ENCODE measurements at places on chromosomes 11 and 22. TPM values are rescaled to one million over a fixed set of nuclear protein-coding genes. Genes with fewer than 3 reads are reported as not detected.

Gene MUC5B
- 33.4 TPM for total RNA-seq

DNA sequence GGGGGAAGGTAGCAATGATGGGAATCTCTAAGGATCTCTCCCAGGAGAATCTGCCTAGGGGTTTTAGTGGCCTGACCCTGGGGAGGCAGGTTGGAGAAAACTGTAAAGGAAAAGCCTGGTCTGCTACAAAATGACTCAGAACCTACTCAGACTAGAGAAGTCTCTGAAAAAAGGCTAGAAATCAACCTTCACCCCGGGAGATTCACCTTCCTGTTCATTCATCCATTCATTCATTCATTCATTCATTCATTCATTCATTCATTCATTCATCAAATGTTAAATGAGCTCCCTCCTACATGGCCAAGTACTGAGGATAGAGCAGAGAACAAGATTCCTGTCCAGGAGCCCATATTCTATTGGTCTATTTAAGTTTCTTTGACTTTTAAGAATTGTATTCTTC is 8.9 kb upstream of the ANKK1 start:
- DNase-seq, result no peak

GRCh38 chr11:79406376-79406775 is 34.5 kb downstream of the TENM4 start:
- DNase-seq, result no peak

GRCh38 chr11:27290261-27291050 is 72.6 kb downstream of the CCDC34 start:
- no peak for DNase-seq

Gene SHISAL1
- total RNA-seq, result 0.84 TPM

- DNase-seq, result no peak
These were observed 181.7 kb upstream of the TBCEL start for GRCh38 chr11:120842195-120842594.

- no peak for DNase-seq
These were observed 347.5 kb downstream of the DCDC1 start for GRCh38 chr11:31022080-31022479.

GRCh38 chr22:24153959-24154358 is 27.3 kb upstream of the SUSD2 start:
- no peak for DNase-seq

DNA sequence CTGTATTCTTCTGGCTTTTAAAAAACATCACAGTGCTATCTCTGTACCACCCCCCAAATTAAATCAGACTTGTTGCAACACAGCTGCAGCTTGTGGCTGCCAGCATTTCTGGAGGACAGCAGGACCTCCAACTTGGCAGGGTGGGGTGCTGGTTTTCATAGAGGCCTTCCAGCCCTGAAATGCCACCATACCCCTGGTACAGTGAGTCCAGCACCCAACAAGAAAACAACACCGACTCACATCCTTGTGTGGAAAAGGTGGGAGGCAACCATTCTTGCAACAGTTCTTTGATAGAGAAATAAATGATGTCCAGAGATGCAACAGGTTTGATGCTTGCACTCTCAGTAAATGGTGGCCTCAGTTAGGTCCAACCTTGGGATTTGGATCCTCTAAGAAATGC is 96.0 kb downstream of the ABTB2 start:
- DNase-seq, result no peak

DNA sequence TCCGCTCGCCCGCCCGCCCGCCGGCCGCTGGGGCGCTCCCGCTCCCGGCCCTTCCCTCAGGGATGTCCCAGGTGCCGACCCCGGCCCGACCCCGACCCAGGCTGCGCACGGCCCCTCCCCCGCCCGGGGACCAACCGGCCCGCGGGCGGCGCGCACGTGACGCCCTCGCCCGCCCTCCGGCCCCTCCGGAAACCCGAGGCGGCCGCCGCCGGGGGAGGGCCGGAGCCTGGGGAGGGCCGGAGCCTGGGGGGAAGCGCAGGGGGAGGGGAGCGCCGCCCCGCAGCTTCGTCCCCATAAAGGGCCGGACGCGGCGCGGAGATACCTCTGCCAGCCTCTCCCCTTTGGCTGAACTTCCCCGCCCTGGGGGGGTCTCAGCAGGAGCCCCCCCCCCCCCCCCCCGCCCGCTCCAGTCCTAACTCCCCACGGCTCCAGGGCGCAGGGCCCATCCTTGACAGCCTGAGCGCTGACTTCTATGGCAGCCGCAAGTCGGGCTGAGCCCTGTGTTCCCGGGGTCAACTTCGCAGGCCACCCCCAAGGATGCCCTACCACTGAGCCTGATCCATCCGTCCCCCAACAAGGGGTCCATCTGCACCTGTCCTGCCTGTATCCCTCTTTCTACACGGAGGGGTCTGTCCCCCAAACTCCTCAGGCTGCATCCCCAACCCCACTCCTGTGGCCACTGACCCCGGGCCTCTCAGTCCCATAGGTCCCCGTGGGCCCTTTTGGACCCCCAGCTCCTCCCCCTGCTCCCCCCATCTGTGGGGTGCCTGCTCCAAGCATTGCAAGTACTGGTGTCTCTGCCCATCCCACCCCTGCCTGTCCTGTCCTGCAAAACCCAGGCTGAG is at the start of gene MAPK12:
TSS of gene MAPK12 (minus strand) at position 69 of the 845 bp plus-strand sequence. CDS start 174 bp downstream, outside the sequence.
- no peak for DNase-seq

Gene TPBGL
- total RNA-seq, result 1.3 TPM

DNA sequence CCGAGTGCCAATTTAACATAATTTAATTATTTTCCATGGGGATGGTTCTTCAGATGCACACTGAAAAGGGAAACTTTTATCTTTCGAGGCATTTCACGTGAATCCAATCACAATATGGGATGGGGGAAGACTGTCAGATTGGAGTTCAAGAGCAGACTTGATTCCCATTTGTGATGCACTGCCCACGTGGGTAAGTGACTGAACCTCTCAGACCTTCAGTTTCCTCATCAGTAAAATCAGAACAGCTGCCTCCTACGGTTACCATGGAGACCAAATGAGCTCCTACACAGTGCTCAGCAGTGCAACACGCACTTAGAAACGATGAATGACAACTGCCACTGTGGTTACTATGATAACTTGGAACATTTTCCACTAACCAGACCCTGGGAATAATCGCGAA is 21.7 kb downstream of the KIAA0930 start:
- DNase-seq, result no peak

DNA sequence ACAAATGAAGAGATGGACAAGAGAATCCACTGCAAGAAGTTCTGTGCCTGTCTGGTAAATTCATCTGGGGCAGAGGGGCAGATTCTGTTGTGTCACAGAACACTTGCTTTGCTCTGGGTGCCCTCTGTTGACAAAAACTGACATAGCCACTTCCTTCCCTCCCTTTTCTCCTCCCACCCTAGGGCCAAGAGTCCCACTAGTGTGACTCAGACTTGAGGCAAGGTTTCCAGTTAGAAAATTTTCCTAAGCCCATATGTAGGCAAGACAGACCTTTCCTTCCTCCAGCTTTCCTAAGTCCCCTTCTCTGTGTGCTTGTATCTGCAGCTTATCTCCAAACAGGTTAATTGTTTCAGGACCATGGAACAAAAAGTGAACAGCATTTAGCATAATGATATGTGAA is 106.8 kb downstream of the RBFOX2 start:
- peak; percentile 56 for DNase-seq

DNA sequence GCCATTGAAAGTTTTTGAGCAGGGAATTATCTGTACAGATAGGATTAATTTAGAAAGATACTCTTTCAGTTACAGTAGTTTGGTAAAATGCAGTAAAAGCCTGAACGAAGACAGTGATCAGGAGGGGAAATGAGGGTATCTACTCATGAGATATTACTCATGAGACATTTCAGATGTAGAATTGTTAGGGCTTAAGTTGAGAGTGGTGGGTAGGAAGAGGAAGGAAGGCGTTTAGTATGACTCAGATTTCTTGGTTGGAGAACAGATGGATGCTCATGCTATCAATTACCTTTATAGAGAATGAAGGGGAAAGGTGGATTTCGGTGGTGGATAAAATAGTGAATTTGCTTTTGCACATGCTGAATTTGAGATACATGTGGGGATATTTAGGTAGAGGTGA is 15.8 kb downstream of the CCDC81 start:
- no peak for DNase-seq

Gene COA4
- 44.0 TPM for total RNA-seq

DNA sequence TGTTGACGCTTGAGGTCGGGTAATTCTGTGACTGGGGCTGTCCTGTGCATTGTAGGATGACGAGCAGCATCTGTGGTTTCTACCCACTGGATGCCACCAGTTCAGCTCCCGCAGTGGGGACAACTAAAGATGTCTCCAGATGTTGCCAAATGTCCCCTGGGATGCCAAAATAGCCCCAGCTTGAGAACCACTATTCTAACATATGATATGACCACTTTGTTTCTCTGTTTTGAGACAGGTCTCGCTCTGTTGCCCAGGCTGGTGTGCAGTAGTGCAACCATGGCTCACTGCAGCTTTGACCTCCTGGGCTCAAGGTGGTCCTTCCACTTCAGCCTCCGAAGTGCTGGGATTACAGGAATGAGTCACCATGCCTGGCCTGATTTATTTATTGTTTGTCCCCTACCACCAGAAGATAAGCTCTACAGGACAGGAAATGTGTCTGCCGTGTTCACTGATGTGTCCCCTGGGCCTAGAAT is 4.4 kb upstream of the MEN1 start:
- no peak for DNase-seq

GRCh38 chr22:49203859-49204598 is 623.6 kb downstream of the BRD1 start:
- no peak for DNase-seq

- DNase-seq, result no peak
These were observed 515.1 kb downstream of the CNTN5 start for GRCh38 chr11:99535819-99536218.

DNA sequence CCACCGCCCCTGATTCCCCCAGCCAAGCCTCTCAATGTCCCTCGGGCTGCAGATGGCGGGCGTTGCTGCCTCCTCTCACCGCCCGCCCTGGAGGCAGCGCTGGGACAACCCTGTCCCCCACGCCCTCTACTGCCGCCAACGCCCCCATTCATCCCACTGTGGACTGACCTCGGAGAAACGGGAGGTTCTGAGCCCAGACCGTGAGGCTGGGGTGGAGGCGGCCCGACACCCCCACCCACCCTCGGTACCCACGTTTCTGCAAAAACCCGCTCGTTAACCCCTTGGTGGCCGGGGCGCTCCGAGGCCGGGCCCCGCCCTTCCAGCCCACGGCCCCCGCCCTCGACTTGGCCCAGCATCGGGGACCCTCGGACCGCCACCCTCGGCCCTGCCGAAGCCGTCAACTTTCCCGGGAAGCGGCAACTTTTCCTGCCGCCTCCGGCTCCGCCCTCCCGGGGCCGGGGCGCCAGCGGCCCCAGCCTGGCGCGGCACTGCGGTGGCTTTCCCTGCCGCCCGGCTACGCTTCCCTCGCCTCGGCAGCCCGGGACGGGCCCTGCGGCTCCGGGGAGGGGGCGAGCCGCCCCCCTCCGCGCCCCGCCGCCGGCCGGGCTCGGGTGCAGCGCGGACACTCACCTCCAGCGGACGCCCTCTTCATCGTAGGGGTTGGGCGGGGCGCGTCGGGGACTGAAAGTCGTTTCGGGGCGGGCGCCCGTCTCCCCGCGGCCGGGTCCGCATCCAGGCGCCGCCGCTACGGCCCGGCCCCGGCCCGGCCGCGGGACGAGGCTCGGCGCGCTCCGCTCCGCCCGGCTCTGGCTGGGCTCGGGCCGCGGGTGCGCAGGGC is 458 bp downstream of the RTN4R start:
- DNase-seq, result no peak

Gene FOSL1
- total RNA-seq, result 3.4 TPM

DNA sequence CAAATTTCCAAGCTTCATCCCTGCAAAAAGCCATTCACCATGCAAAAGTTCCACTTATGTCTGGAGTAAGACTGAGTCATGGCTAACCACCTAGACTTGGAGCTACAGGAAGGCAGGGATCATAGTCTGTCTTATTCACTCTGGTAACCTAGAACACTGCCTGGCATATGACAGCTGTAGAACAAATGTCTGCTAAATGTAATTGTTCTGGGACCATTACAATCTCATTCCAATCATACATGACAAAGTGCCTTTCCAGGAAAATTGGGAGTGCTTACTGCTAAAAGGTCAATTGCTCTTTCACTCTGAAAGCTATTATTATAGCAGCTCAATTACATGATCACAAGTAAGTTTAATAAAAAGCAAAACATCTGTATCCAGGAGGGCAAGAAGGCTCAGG is 99.1 kb upstream of the CHRM4 start:
- no peak for DNase-seq

Gene PGA5
- not detected for total RNA-seq

Data from left lung (tissue), 14 donors.